ENCODE measurements at places on chromosomes 2 and 18.

DNA sequence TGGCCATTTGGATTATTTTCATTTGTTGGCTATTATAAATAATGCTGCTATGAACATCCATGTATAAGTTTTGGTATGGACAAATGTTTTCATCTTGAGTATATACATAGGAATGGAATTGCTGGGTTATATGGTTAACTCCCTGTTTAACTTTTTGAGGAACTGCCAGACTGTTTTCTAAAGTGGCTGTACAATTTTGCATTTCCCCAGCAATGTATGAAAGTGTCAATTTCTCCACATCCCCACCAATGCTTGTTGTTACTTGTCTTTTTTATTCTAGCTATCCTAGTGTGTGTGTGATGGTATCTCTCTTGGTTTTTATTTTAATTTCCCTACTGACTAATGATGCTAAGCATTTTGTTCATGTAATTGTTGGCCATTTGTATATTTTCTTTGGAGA lies 90.6 kb upstream of the CYP26B1 start:
- DNase-seq = no peak

GRCh38 chr2:30218814-30219213 lies 12.5 kb upstream of the LBH start:
- no peak for DNase-seq

DNA sequence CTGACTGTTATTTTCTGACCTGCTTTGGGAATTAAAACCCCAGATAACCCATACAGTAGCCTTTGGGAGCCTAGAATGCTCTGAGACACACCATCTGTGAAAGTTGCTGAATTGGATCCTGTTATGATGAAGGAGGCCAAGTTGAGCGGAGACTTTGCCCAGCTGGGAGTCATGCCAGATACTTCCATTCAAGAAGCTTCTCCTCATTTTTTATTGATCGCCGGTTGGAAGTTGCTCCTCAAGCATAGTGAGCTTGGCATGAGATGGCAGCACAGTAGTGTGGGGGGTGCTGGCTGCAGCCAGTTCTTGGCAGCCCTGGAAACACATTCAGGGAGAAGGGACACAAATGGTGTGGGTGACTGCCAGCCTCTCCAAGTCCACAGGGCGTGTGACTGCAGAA lies 270.7 kb upstream of the NRP2 start:
- no peak for DNase-seq

DNA sequence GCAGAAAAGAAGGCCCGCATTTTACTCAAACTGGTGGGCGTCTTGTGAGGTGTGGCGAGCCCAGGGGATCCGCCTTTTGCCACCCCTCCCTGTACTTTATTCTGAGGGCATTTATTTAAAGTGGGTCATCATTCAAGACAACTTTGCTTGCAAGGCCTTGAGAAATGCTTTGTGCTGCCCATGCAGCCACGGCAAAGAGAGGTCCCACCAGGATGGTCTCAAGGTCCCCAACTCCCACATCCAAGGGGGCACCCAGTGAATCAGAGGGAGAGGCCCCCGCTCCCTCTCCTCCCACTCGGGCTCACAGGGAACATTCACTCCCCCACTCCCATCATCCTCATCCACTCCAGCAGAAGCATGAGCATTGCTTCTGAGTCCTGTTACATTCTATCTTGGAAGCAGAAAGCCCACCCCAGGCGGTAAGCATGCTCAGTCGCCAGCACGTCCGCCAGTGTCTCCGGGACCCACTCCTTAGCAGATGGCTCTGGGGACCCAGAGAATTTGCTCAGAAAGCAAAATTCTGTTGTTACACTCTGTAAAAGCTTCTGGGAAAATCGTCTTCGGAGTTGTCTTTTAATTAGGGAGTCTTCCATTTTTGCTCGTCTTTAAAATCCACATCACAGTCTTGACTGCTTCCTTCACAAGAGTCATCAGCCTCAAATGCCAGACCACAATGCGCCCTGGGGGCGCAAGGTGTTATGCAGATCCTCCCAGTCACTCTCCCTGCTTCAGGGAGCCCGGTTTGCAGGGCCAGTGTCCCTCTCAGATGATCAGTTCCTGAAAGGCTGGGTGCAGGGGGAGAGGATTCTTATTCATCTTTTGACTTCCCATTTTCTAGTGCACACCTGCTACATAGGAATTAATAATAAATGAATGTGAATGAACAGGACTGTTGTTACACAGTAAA lies 99.4 kb upstream of the NCK2 start:
- no peak for DNase-seq

- DNase-seq = no peak
Measured at GRCh38 chr2:67002618-67003371, 394.3 kb upstream of the ETAA1 start.

DNA sequence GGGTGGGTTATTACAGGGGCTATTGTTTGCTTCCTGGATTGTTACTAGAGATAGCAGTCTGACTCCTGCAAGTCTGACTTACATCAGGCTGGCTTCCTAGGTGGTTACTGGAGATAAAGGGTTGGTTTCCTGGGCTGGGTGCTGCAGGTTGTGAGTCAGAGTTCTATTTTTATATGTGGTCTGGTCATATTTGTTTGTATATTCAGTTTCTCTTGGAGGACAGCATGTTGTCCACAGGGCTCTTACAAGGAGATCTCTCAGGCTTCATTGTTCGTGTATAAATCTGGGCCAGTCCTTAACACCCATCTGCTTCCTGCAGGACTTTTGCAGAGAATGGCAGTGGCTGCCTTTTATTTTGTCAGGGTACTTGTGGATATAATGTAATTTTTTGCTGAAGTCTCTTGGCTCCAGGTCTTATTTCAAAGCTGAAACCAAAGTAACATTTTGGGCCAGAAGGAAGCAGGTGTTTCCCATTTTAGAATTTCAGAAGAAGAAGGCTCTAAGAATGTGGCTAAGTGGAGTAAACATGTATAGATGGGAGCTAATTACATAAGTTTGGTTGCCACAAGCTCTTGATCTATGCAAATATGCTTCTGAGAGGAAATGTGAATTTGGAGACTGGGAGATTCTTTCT lies 65.9 kb upstream of the SLC16A14 start:
- DNase-seq = no peak

DNA sequence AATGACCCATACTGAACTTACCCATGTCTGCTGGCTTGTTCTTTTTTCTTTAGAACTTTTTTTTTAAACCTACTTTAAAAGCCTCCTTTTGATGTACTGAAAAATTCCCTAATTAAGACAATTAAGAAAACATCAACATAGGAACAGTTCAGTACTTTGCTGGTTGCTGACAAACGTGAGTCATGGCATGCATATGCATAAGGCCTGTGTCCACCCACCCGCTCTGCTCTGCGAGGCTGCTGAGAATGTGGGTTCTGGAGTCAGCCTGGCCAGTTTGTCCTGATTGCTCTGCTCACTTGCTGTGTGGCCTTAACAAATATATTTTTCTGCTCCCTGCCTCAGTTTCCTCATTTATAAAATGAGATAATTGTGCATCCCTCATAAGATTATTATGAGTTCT lies 27.3 kb downstream of the LAMA3 start:
- no peak for DNase-seq

DNA sequence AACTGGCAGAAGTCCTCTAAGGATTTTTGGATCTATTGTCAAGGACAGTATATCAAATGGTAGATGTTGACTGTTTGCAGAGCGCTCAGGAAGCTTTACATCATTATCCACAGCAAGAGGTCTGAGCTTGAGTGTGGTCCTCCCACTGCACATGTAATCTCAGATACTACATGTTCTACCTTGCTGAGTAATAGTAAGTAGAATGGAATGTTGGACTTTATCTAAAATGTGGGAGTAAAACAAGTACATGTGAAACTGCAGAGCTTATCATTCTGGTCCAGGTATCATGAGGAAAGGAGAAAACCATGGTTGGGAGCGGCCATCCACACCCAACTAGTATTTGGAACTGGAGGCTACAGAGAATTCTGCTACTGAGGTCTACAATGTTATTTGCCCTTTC lies 19.3 kb upstream of the CD28 start:
- no peak for DNase-seq

DNA sequence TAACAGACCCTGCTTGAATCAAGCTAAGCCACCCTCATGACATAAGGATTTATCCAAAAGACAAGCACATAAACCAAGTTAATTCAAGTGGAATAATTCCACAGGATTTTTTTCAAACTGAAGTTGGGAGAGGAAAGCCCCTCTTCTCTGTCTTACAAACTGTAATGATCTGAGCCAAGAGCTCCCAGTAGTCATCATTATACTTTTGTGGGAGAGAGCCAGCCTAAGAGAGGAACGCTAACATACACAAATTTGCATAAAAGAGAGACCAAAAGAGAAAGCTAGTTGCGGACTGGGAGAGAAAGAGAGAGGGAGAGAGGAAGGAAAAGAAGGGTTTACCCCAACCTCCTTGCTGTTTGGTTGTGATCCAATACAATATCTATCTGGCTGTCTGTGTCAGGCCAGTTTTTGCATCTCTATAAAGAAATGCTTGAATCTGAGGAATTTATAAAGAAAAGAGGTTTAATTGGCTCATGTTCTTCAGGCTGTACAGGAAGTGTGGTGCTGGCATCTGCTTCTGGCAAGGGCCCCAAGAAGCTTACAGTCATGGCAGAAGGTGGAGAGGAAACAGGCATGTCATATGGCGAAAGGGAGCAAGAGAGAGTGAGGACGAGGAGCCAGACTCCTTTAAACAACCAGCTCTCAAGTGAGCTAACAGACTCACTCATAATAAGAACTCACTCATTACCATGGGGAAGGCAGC lies 20.8 kb upstream of the PUM2 start:
- DNase-seq = no peak

GRCh38 chr18:59145055-59145454 lies 5.4 kb downstream of the SEC11C start:
- no peak for DNase-seq

DNA sequence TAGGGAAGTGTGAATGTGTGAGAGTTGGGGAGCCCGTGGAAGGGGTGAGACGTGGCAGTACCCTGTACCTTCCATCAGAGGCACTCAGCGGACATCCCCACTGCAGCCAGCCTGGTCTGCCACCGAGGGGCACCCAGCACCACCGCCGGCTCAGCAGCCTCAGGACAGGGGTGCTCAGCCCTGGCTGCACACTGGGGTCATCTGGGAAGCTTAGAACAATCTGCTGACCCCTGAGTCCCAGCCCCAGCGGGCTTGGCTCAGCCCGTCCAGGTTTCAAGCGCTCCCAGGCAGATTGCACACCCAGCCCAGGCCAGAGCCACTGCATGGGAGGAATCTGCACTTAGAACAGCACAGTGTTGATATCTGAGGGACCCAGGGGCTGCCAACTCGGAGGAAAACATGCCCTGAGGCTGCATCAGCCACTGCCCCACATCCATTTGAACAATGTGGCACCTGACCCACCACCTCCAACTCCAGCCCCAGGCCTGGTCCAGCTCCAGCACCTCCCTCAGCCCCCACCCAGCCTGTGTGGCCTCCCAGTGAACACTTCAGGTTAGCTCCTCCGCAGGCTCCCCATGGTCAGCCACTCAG lies 147.1 kb upstream of the OTOS start:
- no peak for DNase-seq

DNA sequence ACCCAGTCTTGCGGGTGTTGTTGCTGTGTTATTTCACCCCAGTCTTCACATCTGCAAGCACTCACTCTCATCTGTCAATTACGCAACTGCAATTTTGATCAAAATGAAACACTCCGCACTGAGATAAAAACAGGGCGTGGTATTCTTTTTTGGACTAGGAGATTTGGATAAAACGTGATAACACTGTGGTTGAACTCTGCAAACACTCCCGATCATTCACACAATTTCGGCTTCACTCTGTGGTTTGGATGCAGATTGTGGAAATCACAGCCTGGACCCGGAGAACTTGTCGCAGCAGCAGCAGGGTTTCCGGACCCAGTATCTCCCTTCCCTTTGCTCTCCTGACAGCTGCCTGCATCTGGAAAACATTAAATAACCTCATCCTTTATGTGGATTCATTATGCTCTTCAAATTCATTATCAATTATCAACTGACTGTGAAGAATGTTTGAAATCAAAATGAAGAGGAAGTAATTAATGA lies 49.4 kb upstream of the APCDD1 start:
- DNase-seq = no peak

- DNase-seq = no peak
Measured at GRCh38 chr2:237147317-237147716, 61.6 kb downstream of the COPS8 start.

GRCh38 chr2:230925879-230926765 lies 1.1 kb upstream of the GPR55 start:
- no peak for DNase-seq

DNA sequence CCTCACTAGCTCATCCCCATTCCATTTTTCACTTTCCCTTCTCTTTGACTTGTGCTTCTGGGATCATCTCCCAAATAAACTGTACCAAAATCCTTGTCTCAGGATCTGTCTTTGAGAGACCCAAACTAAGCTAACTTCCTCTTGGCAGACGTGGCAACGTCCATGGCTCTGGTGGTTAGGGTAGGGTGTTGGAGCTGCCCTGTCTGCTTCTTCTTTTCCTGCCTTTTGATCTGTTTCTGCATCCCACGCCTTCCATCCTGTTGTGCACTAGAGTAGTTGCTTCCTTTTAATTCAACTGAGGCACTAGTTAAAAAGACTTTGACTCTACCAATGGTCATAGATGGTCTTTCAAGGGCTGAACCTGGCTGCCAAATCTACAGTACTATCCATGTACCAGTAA lies 5.5 kb upstream of the MAP4K4 start:
- no peak for DNase-seq

- no peak for DNase-seq
Measured at GRCh38 chr2:136185981-136186776, 68.2 kb upstream of the CXCR4 start.

DNA sequence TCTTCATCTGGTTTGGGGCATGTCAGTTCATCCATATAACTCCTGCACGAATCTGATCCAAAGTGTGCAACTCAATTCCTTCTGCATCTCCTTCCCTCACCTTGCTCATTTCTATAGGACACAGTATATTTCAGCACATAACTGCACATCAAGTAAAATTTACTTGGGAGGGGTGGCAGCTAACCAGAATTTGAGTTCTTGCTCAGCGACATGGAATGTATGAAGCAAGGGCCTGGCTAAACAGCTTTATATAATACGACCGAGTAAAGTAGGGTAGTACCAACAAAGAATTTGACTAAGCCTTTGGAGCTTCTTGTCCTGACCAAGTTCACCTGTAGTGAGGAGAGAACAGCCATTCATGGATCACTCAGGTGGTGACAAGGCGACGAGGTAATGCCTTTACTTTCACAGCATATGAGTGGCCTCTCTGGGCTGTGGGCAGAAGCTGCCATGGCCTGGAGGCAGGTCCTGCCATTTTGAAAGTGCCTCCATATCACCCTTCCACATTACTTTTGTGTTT lies 570.2 kb upstream of the TNP1 start:
- no peak for DNase-seq

DNA sequence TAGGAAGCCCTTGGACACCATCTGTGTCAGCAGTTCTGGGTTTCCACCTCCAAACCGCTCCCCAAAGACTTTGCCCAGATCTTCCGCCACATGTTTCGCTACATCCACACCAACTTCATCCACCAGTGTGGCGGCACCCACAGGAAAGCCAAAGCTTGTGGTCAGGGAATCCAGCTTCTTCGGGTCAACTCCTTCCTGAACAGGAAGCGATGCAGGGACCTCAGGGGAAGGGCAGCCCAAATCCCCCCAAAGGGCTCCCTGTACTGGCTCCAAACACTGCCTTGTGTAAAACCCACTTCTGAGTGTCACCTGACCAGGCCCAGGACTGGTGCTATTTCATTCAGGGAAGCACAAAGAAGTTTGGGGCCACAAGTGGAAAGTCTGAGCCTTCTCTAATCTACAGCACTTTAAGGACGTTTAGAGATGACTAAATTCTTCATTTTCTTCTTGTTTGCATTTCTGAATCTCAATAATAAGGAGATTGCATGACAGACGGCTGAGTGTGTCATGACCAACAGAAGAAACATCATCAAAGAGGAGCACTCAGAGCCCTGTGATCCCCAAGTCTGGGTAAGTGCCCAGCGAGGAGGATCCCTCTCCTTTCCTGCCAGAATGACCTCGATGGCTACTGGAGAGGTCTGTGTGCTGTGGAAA lies 20.8 kb downstream of the GAREM2 start:
- no peak for DNase-seq

Measured in stimulated activated CD8-positive, alpha-beta memory T cell treated with anti-CD3 and anti-CD28 coated beads, Interleukin-4, amount 100 ng/mL, for 24 hours (primary cell).